ENCODE measurements at places on chromosomes 16 and 17.

DNA sequence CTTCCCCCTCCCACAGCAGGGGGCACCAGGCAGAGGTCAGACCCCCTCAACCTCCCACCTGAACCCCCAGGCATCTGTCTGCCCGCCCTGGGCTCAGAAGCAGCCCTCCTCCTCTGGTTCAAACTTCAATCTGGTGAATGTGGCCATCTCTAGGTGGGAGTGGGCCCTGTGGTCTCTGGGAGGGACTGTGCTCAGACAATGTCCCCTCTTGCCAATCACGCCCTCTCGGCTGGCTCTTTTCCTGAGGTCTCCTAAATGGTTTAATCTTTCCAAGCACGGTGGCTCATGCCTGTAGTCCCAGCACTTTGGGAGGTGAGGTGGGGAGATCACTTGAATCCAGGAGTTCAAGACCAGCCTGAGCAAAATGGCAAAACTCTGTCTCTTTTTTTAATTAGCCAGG is 15.2 kb downstream of the LITAF start:
- no peak for DNase-seq

DNA sequence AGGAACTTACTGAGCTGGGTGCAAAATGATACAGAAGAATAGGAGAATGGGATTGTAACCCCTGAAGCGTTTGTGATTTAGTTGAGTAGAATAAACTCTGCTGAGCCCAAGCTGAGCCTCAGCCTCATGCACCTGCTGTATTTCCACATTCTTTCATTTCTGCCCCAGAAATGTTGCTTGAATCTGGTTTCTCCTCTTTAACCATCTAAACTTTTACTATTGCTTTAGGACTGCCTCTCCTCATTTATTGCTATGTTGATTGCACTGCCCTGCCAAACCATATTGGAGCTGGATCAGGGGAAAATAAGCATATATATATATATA is 64.8 kb downstream of the PITPNC1 start:
- no peak for DNase-seq

DNA sequence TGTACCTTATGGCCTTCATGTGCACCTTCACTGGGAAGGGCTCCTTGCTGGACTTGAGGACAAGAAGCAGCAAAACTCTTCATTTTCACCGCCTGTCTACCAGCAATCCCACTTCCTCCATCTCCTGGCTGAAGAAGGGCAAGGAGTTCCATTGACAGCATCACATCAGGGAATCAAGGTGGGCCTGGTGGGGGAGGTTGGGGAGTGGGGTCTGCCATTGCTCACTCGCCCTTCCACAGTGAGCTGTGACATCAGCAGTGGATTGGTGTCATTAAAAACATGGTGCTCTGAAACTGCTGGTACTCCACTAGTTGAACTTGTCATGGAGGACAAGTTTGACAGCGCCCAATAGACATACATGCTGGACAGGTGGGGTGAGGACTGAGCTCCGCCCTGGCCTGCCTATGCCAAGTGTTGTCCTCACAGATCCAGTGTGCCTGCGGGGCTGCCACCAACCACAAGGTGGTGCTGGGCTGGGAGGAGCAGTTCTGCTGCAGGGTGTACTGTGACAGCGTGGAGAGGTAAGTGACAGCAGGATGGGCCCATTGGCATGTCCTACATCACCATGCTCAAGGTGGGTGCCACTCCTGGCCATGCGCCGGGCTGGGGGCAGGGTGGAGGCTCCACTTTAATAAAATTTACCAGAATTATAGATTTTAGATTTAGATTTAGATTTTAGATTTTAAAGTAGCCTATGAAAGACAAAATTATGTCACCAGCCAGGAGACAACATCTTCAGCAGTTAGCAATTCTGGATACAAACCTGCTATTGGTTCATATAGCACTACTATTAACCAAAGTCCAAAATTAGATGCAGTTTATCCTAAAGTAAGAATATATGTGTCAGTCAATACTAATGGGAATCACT is 1729.1 kb downstream of the TP53TG3F start:
- DNase-seq: no peak

DNA sequence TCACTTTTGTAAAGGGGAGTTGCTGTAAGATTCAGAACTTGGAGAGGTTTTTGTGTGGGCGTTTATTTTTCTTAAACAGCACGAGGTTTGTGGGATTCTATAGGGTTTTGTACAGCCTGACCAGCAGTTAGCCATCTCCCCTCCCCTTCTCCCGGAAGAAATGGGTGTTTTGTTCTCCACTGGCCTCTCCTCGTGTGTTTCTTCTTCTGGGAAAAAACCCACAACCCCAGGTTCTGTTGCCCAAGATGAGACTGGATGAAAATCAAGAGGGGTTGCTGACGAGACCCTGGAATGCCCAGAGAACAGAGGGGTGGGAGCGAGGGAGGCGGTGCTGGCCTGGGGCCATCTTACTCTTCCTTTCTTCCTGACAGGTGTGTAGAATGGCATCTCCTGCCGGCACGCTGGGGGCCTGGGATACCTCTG is 186.1 kb downstream of the MSI2 start:
- DNase-seq: no peak

DNA sequence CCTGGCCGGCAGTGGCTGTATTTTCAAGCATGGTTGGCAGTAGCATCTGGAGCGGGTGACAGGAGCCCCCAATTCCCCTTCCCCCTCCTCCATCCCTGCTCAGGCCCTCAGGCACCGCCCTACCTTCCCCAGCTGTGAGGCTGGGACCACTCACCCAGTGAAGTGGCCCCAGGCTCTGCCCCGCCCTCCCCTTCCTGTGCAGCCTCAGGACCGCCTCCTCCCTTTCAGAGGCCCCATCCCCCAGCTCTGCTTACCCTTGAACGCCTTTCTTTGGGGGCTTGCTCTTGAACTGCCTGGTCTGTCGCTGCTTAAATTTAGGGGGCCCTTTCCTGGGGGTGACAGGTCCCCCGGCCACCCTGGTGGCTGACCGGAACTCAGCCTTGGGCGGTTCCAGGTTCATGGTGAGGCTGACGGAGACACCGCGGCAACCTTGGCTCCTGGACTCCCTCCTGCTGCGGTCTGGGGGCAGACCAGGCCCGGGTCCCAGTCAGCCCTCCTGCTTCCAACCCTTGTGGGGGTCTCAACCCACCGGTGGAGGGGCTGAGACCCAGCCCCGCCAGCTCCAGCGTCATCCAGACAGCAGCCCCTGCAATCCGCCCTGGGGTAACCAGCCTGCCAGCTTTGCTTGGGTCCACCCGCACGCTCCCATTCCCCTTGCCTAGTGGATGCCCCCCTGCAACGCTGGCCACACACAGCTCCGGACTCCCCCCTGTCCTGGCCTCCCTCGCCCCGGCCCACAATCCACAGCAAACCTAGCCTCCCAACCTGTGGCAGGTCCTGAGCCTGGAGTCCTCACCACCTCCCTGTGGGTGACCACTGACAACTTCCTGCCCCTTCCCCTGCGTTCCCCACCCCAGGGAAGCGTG is 3.2 kb downstream of the PDE6G start:
- no peak for DNase-seq

DNA sequence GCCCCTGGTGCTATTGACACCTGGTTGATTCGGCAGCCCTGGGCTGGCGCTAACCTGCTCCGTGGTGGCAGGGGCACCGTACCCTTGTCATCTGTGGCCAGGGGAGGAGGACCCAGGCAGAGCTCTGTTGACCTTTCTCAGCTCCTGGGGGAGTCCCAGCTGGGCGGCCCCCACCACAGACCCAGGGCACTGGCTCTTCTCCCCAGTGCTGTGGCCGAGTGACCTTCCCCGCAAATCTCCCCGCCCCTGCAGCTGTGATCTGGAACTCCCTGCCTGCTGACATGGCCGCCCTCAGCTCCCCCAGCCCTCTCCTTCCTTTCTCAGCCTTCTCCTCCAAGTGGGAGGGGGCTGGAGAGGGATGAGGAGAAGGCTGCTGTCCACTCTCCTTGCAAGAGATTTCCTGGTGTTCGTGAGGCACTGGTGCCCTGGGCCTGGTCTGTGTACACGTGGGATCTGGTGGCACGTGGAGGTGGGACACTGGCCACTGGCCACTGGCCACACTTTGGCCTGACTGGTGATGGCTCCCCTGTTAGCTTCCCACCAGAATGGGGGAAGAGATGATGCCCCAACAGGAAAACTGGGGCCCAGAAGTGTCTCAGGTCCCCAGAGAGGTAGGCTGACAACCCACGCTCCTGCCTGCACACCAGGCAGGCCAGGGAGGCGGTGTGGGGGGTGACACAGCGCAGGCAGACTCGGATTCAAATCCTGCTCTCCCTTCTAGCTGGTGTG is 8.2 kb downstream of the FMNL1 start:
- no peak for DNase-seq

DNA sequence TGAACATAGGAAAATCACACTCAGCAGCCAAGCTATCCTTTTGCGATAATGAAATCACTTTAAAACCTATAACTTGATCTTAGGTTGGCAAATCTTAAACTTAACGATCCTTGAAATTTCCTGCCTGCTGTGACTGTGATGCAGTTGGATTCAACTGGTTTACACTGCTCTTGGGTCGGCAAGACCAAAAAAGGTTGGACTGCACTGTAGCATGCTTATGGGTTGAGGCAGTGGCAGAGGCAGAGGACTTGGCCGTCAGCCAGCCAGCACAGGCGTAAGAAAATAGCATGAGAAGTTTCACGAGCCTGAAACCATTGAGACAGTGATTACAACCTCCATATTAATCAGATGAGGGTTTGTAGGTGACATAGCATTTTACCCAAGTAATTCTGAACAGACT is 21.4 kb downstream of the WSB1 start:
- DNase-seq: no peak

DNA sequence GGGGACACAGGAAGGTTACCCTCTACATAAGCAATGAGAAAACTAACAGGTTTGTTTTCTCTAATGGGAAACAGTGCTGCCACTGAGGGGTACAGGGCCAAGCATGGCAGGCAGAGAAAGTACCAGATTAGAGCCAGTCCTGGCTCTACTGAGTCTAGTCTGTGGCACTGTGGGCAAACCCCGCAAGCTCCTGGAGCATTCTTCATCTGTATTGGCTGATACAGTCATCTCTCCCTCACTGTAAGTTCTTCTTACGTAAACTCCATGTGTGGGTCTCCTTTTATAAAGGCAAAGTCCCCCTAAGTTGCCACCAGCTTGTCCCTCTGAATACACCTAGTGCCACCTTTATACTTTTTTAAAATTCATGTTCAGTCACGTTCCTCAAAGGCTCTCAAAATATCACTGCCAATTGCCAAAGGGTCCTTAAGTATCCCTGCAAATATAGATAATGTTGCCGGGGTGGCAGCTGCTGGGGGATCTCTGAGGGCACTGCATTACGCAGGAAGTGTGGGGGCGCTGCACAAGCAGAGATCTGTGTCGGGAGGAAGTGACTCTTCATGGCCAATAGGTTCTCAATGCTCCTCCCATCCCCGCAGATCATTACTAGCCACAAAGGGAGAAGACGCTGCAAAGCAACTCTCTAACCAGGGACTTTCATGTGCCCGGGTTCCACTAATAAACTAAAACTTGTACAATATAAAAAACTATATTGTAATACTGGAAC is 18.8 kb downstream of the XPO6 start:
- no peak for DNase-seq

- no peak for DNase-seq
Observed at GRCh38 chr17:30103921-30104320, 12.7 kb upstream of the NSRP1 start.

- no peak for DNase-seq
Observed at GRCh38 chr16:47731252-47731651, 270.1 kb downstream of the PHKB start.

DNA sequence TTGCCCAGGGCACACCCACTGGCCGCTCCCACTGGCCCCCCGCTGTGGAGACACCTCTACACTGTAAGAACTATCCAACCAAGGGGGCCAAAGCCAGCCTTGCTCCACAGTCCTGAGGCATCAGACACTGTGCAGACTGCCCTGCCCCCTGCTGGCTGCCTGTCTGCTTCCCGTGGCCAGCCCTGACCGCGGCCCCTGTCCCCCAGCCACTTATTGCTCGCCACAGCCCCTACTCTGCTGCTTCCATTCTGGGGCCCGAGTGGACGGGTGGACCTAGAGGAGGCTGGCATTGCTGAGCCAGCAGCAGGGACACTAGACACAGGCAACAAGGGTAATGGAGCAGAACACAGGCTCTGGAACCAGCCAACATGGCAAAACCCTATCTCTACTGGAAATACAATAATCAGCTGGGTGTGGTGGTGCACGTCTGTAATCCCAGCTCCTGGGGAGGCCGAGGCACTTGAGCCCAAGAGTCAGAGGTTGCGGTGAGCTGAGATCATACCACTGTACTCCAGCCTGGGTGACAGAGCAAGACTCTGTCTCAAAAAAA is 19.7 kb upstream of the LRRC37A3 start:
- no peak for DNase-seq

DNA sequence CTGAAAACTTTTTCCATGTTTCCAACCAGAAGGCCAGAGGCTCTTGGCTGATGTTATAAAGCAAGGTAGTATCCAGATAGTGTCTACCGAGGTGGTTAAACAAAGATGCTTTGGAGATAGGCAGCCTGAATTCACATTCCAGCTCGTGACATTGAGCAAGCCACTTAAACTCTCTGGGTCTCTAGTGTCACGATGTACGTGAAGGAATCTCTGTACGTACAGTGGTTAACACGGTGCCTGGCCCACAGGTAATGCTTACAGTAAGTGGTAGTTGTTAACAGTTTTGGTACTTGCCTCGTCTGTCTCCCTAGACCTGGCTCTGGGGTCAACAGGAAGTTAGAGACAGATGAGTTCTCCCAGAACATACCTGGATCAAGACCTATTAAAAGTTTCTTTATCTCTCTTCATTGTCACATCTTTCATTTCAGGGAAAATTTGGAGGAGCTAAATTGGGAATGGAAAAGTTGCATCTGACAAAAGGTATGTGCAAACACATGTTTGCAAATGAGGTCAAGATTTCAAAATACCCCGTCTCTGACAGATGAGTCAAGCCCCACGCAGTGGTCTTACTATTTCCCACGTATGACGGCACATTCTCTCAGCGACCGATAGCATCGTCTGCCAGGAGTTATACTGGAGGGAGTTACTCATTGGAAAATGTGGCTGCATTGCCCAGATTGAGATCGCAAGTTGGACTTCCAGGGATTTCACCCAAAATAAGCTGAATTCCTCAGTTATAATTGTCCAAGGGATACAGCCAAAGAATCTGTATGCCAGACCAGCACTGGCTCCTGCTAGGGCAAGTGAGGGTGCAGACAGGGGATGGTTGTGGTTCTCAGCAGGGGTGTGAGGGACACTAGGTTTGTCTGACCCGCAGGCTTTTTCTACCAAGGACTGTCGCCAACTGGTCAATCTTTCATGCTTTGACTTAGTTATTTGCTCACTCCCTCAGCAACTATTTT is 18.9 kb upstream of the MYH10 start:
- no peak for DNase-seq

- DNase-seq: peak; percentile 72
Observed at GRCh38 chr16:57115514-57116182, 23.3 kb downstream of the CPNE2 start.

- no peak for DNase-seq
Observed at GRCh38 chr17:39167476-39167875, 1.5 kb upstream of the ARL5C start.

DNA sequence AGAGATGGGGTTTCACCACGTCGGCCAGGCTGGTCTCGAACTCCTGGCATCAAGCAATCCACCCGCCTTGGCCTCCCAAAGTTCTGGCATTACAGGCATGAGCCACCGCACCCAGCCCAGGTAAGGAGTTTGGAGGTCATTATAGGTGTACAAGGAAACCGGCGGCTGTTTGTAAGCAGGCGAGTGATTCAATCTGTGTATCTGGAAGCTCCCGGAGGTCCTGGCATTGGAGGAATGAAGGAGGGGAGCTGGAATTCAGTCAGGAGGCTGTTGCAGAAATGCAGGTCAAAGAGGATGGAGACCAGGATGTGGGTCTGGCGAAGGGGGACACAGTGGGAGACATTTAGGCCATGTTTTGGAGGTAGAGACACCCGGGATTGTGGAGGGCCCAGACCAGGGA is 18.8 kb downstream of the CDC42EP4 start:
- DNase-seq: no peak
